ENCODE measurements at places on chromosomes 1 and 21.

DNA sequence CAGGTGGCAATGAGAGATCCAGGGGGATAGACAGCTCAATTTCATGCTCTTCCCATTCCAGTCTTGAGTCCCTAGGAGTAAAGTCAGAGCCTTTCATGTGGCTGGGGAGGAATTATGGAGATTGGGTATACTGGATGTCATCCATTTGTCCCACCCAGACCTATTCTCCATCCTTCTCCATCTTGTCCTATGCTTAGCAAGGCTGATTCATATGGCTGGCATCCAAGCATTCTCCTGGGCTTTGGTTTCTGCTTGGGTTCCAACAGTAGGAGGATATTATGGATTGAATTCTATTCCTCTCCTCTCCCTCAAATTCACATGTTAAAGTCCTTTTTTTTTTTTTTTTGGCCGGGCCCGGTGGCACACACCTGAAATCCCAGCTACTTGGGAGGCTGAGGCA is 3.8 kb upstream of the CDC20 start:
- no peak for DNase-seq

DNA sequence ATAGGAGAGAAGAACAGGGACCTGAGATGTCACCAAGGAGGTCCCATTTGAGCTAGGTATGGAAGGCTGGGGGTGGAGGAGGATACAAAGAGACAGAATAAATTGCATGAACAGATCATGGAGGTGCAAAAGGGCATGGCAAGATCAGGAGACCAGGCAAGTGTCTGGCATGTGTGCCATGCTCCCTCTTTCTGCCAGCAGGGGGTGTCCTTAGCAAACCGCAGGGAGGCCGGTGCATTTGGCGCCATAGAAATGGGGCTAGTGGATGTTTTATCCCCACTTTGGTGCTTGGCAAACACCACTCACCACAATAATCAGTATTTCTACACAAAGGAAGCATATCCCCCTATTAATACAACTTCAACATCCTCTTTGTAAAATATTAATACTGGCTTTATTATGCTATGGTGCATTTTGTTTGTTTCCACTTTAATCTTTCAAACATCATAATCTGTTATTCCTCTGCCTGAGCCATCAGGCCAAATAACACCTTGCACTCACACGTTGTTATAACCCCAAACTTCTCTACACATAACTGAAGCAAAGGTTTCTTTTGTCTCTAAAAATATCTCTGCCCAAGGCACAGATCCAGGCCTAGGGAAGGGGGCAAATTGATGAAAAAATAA is 25.9 kb downstream of the S100A6 start:
- DNase-seq, result peak; percentile 40

DNA sequence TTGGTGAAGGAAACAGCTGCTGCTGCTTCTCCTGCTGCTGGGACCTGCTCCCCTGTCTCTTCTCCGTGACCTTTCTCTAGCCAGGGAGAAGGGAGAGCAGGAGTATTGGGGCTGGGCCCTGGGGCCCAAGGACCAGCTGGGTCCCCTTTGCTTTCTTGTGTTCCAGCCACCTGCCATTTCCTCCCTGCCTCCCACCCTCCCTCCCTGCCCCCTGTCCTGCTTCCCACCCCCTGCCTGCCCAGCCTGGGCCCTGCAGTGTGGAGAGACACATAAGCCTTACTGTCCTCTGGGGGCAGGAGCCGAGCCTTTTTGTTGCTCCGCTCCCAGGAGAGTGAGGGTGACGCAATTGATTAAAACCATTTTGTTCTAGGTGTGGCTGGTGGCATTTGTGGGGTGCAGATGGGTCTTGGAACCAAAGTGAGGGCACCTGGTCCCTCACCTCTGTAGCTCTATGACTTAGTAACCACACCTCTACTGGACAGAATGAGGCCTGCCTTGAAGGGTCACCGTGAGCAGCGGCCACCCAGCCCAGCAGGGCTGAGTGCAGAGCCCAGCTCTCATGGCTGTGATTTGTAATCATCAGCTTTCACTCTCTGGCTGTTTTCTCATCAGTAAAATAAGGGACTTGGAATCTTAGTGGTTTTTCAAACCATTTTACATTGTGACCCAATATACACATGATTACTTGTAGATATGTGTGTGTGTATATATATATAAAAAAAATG is 13.9 kb upstream of the TMEM222 start:
- DNase-seq, result no peak

- no peak for DNase-seq
Measured at GRCh38 chr1:206713910-206714312, 29.2 kb downstream of the MAPKAPK2 start.

GRCh38 chr1:55245781-55246180 is 30.6 kb upstream of the USP24 start:
- DNase-seq, result no peak

DNA sequence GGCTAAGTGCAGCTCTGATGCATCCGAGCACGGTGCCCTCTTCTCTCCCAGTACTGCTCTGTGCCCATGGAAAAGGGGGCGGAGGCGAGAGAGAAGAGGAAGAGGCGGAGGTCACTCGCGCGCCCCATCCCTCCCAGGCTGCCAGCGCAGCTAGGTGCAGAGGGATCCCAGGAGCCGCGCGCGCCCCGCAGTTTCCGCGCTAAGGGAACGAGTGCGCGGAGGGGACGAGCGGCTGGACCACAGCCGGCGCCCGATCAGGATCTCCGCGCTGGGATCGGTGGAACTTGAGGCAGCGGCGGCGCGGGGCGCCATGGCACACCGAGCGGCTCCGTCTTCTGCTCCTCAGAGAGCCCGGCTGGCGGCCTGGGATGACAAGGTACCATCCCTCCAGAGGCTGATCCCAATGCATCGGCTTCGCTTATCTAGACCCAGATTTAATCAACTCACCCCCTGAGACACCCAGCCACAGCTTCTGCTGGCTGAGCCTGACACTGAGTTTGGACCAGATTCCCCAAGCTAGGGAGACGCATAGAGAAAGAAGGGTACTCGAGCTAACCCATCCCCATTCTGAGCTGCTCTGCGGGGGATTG is at the start of gene PTGFR:
Gene PTGFR, plus strand, starts transcription at position 114 of the 590 bp plus-strand sequence. CDS start 1,770 bp downstream, outside the sequence.
- no peak for DNase-seq

- no peak for DNase-seq
Measured at GRCh38 chr21:22890656-22891055, 1892.4 kb downstream of the NCAM2 start.

DNA sequence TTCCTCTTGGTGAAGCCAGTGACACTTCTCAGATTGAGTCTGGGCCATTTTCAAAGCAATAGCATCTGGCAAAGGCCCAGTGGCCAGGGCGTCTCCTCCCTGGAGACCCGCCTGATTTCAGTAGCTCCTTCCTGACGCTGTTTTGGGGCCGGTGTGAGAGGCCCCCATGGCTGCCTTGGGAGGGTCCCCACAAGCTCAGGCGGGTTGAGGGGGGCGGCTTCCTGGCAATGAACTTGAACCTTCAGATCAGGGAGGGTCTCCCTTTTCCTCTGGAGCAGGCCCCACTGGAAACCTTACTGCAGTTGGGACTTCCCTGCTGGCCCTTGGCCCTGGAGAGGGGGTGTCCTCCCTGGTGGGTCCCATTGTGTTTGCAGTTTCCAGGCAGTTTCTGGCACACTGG is 121.2 kb downstream of the CRYAA start:
- no peak for DNase-seq

DNA sequence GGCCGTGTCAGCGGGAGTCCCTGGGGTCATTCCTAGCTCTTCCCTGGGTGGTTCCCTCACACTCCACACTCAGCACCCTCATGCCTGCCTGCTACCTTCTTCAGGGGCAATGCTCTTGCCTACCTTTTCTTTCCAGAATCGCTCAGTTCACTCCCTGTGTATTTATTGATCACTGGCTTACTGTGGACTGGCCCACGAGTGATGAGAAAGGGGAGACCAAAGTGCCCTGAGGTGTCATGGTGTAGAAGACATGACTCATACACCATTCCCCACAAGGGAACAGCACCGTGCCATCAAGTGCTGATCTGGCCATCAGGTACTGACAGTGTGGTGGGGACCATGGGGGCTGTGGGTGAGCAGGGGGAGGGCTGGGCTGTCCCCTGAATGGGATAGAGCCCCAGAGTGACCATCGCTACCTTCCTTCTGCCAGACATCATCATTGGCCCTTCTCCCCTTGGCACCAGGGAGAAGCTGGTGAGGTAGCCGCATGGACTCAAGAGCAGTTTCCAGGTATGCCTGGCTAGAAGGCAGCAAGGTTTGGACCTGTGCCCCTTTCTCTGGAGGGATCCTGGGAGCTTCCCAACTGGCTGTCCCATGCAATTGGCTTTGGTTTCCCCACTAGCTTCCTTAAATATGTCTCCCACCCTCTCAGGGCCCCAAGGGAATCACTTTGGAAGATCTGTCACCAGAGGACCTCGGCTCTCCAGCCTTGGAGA is 17.2 kb upstream of the LRRN2 start:
- DNase-seq, result no peak

GRCh38 chr21:37904856-37905255 is 11.4 kb downstream of the KCNJ6 start:
- no peak for DNase-seq

DNA sequence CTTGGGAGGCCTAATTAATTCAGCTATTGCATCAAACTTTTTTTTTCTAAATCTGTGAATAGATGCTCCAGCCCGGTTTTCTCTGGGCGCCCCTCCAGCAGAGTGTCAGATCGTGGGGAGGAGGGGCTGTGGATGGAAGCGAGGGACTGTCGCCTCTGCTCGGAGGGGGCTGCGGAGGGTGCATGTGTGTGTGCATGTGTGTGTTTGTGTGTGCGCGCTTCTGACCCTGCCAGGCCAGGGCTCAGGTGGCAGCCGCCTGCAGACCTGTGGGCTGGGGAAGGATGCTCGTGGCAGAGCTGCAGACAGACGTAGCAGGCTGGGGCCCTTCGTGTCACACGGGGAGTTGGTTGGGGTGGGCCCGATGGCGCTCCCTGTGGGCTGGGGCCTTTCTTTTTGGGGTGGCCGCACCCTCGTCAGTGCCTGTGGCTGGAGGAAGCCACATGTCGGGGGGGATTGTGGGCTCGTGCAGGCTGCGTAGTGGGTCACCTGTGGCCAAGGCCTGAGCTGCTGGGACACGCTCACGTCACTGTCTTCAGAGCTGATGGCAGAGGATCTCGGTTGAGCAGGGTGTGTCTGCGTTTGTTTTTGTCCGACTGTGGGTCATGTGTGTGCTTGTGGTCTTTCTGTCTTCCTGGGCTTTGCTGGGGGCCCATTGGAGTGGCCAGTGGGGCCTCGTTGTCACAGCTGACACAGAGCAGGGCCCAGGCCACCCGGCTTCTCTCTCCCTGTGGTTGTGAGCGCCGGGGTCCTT is 2.8 kb downstream of the SKI start:
- no peak for DNase-seq

DNA sequence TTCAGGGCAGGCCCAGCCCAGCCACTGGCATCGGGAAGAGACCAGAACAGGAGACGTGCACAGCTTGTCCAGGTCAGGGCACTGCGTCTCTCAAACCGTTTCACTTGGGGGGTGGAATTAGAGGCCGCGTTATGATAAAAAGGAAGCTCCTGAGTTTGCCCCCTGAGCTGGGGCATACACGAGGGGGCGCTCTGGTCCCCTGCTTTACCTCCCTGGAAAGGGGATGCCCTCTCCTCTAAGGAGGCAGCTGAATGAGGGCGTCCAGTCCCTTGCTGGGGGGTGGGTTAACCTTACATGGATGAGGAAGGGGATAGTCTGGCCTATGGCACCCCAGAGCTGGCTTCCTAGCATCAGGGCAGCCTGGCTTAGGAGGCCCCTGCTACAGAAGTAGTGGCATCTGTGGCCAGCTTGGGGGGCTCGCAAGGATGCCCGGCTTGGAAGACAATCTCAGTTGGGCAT is 2.3 kb downstream of the MYOG start:
- DNase-seq, result no peak

DNA sequence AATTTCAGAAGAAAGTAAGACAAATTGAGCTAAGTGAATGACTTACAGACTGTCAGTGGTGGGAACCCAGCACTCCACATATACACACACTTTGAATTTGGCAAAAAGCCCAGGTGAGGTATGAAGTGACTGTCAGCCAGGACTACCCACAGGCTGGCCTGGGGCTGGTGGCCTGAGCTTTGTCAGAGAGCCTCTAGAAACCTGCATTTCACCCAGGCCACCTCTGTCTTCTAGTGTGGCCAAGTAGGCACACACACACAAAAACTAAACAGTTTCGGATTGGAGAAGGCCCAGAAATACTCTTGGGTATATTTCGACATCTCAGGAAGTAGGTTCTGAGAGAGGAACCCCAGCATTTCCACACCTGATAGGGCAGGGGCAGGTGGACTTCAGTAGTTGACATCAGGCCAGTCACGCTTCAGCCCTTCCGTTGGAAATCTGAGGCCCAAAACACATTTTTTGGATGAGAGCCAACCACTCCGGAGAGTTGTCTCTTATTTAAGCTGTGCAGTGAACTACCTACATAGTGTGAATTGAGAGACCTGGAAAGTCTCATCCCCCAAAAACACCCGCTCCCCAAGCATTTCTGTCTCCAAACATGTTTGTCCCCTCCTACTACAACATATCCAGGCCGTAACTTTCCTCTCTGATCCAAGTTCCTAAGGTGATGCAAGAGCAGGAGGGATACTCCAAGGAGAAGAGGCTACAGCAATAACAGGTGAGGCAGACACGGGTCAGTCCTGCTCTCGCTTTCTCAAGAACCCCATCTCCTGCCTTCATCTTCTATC is 167.2 kb upstream of the PROX1 start:
- DNase-seq, result no peak

GRCh38 chr1:204304067-204304466 is 55.7 kb downstream of the PLEKHA6 start:
- DNase-seq, result no peak

DNA sequence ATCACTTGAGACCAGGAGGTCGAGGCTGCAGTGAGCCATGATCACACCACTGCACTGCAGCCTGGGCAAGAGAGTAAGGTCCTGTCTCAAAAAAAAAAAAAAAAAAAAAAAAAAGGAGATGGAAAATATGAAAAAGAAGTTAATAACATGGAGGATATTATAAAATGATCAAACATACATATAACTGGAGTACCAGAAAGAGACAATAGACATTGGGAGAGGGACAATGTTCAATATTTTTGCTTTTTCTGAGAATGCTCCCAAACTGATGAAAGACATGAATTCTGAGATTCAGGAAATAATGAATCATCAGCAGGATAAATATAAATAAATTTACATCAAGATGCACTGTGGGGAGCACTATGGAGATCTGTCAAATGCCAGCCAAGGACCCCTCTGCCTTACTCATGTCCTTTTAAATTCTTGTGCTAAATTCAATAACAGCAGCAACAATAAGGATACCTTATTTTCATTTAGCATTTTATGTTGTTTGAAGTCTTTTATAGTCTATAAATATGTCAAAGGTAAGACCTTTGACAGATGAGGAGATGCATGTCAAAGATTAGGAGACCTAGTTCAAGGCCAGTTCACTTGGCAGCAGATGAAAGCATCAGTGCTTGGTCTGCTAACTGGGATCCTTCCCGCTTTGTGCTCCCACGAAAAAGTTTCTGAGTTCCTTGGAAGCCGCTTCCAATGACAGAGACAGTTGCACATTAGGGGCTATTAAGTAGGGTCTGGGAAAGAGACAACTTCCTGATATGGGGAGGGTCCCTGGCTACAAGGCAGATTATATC is 97.7 kb downstream of the TLR5 start:
- no peak for DNase-seq

All from stimulated activated CD4-positive, alpha-beta T cell treated with anti-CD3 and anti-CD28 coated beads, Interleukin-15, amount 100 ng/mL, for 1 hour (primary cell).